ENCODE measurements at places on chromosomes 7 and 10.

DNA sequence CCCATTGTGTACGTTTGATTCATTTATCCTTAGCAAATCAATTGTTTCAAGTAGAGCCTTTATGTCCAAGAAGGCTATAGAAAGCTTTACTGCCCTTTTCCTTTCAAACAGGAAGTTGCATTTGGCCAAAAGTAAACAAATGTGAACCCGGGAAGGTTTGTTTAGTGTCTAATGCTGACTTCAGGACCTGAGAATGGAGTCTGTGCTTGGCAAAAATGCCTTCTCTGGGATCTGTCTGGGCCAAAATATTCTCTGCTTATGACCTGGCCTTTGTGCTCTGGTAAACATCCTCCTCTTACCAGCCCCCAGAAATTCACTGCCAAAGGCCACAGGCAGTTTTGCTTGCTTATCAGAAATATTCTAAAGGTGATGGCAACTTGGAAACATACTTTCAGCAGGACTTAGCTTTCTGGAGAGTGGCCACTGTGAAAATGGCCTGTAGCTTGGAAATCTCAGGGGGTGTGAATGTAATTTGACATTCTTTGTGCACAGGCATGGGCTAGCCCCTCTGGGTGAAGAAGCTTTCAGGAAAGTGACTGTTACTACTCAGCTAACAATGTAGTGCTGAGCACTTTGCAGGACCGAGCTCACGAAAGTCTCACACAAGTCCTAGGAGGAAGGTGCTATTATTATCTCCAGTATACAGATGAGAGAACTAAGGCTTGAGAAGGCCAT is 199.5 kb downstream of the PTEN start:
- no peak for DNase-seq

DNA sequence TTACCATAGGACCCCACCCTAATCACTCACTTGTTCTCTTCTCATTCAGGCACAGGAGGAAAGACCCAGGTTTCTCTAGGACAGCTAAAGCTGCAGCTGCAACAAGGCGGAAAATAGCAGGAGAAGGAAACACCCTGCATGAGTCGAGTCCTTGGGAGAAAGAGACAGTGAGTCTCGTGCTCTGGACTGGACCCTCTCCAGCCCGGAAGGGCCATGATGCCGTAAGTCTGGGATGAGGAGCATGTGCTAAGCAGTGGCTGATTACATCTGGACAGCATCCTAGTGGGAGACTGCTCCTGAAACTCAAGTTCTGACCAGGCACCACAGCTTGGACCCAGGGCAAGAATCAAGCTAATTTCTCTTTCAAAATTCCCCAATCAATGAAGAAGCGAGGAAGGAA is 39.4 kb downstream of the FBXW4 start:
- DNase-seq, result no peak

GRCh38 chr10:89003344-89003743 is 12.7 kb downstream of the FAS start:
- no peak for DNase-seq

DNA sequence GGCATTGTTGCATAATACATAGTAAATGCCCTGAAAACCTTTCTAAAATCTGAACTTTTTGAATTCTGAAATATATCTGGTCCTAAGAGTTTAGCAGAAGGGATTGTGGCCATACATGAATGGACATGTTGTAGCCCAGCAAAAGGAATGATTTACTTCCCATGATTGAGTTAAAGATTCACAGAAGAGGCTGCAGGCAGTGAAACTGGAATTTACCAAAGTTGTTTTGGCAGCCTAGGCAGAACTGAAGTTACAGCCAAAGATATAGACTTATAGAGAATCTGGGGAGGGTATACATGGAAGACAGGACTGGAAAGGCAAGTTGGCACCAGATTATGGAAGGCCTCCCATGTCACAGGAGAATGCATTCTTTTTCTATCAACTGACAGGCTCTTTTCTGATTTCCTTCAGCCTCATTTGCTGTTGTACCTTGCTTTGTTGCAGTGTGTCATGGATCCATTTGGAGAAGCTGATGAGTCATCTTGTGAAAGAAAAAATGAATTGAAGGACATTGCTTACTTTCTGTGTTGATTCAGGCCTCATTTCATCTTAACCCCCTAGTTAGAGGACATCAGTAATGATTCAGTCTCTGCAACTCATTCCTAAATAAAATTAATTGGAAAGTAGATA is 356.2 kb upstream of the LRGUK start:
- peak; percentile 11 for DNase-seq

DNA sequence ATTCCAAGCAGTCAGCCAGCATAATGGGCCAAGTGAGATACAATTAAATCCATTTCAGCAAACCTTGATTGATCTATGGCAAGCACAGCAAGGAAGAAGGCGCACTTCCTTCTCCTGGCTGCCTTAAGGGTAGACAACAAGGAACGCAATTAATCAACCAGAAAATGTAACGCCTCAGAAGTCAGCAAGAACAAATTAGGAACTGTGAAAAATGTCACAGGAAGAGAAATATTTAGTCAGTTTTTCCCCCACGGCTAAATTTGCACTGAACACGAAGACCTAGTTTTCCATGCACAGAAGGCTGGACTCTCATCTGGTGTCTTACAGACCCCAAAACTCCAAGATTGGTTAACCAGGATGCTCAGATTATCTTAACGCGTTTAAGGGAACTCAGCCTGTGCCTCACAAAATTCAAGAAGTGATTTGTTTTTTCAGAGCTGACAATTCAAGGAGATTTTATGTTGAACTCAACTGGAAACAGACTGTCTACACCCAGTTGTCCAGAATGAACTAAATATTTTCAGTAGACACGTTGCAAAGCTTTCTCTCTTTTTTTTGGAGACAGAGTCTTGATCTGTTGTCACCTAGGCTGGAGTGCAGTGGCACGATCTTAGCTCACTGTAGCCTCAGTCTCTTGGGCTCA is 14.2 kb downstream of the SNX8 start:
- DNase-seq, result no peak
